ENCODE measurements at places on chromosomes 13 and 19.

GRCh38 chr13:27353166-27353583 lies 71.2 kb upstream of the GTF3A start:
- no peak for DNase-seq

- DNase-seq: peak; percentile 62
Observed at GRCh38 chr19:58181902-58182576, 822 bp upstream of the ZNF274 start.

DNA sequence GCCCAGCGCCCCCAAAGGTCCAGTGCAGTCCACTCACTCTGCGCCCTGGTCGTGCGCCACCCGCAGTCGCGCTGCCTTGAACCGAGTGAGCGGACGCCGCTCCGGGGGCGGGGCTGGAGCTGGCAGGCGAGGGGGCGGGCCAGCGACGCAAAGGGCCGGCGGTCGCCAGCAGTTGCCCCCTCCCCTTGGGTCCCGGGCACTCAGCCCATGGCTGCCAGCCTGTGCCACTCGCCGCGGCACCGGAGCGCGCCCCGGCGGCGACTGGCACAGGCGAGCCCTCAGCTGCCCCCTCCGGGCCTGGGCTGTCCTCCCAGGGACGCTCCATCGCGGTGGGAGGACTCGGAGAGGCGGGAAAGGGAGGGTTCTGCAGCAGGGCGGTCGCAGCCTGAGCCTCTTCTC lies at the start of gene S1PR5:
TSS of gene S1PR5 (minus strand) at position 87 of the 399 bp plus-strand sequence. CDS start 2,436 bp downstream, outside the sequence.
- DNase-seq: no peak

- no peak for DNase-seq
Observed at GRCh38 chr13:76378767-76379166, 507.4 kb downstream of the KCTD12 start.

All from stimulated activated CD4-positive, alpha-beta T cell treated with anti-CD3 and anti-CD28 coated beads, Interleukin-4, amount 100 ng/mL, for 4 hours (primary cell).